Gastroesophageal sphincter (tissue), 4 donors: ENCODE measurements at places on chromosomes 13 and 19. TPM values are rescaled to one million over a fixed set of nuclear protein-coding genes. Genes with fewer than 3 reads are reported as not detected.

- no peak for ATAC-seq
Observed at GRCh38 chr19:3593156-3593555, 7.9 kb downstream of the GIPC3 start.

GRCh38 chr19:33054623-33055022, 10.1 kb downstream of the RHPN2 start:
- ATAC-seq, result no peak

DNA sequence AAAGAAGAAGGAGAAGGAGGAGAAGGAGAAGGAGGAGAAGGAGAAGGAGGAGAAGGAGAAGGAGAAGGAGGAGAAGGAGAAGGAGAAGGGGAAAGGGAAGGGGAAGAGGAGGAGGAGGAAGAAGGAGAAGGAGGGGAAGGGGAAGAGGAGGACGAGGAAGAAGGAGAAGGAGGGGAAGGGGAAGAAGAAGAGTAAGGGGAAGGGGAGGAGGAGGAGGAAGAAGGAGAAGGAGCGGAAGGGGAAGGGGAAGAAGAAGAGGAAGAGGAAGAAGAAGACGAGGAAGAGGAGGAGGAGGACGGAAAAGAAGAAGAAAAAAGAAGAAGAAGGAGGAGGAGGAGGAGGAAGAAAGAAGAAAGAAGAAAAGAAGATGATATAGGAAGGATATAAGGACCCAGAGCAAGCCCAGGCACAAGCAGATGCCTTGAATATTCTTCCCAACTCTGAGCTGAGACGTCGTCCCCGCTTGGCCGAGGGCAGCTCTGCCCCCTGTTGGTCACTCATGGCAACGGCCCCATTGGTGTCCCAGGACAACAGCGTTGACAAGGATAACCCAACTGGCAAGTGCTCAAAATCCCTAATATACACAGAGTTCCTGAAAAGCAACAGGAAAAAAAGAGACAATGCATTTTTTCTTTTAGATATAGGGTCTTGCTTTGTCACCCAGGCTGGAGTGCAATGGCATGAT, 30.6 kb upstream of the IGSF23 start:
- ATAC-seq, result no peak

The LRFN3 gene
- 7.7 TPM for total RNA-seq

DNA sequence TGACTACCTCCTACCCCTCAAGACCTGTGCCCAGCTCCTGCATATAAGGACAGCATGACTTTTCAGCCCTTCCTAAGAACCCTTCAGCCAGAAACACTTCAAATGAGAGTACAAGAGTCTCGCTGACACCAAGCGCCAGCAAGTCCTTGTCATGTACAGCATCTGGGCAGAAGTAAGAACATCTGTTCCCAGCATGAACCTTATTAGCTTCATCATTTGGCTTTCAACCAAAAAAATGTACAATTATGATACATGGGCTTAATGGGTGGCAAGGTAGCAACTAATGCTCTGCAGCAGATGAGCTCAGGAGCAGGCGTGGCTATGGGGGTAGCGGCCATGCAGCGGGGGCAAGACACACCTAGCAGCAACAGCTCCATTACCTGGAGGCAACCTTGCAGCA, 487.6 kb downstream of the COG6 start:
- no peak for ATAC-seq

DNA sequence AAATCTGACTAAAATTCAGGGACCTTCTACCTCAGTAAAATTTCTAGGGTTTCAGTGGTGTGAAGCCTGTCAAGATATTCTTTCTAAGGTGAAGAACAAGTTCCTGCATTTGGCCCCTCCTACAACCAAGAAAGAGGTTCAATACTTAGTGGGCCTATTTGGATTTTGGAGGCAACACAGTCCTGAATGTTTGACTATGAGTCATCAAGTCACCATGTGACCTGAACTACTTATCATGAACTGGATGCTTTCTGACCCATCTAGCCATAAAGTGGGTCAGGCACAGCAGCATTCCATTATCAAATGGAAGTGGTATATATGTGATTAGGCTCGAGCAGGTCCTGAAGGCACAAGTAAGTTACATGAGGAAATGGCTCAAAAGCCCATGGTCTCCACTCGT, 163.0 kb upstream of the IRS2 start:
- ATAC-seq, result no peak

DNA sequence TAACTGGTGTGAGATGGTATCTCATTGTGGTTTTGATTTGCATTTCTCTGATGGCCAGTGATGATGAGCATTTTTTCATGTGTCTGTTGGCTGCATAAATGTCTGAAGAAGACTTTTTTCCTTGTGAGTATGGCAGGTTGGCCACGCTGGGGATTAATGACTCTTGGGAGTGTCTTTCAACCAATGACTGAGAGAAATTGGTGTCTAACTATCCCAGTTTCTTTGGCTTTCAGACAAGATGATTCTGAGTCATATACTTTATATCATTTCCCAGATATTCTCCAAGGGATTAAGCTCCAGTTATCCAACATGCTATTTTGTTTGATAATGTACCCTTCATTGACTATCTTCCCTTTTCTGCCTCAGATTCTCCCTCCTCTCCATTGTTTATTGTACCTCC, 35.5 kb upstream of the CSNK1A1L start:
- ATAC-seq, result no peak

DNA sequence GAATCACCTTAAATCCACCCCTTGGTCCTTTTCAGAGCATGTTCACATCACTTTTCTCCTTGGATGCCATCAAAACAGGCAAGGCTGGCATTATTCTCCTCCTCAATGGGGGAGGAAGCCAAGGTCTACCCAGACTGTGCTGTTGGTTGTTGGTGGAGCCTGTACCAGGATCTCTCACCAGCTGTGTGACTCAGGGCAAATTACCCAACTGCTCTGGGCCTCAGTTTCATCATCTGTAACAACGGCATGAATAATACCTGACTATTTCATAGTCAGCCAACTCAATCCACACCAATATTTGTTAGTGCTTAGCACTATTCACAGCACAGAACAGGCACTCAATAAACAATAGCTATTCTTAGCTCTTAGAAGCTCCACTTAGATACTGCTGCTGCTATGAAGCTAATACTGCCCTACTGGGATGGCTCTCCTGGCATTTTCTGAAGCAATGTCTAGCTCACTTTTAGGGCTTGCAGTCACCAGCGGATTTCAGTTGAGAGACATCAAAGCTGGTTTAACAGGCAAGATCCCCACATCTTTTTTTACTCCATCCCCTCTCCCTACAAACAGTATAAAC, 116.9 kb downstream of the CCNA1 start:
- no peak for ATAC-seq

The HCN2 gene
- 0.16 TPM for total RNA-seq

GRCh38 chr13:42355491-42356183, 83.7 kb downstream of the AKAP11 start:
- no peak for ATAC-seq

- ATAC-seq, result peak; percentile 14
Observed at GRCh38 chr13:110262508-110263291, 44.3 kb downstream of the COL4A1 start.

DNA sequence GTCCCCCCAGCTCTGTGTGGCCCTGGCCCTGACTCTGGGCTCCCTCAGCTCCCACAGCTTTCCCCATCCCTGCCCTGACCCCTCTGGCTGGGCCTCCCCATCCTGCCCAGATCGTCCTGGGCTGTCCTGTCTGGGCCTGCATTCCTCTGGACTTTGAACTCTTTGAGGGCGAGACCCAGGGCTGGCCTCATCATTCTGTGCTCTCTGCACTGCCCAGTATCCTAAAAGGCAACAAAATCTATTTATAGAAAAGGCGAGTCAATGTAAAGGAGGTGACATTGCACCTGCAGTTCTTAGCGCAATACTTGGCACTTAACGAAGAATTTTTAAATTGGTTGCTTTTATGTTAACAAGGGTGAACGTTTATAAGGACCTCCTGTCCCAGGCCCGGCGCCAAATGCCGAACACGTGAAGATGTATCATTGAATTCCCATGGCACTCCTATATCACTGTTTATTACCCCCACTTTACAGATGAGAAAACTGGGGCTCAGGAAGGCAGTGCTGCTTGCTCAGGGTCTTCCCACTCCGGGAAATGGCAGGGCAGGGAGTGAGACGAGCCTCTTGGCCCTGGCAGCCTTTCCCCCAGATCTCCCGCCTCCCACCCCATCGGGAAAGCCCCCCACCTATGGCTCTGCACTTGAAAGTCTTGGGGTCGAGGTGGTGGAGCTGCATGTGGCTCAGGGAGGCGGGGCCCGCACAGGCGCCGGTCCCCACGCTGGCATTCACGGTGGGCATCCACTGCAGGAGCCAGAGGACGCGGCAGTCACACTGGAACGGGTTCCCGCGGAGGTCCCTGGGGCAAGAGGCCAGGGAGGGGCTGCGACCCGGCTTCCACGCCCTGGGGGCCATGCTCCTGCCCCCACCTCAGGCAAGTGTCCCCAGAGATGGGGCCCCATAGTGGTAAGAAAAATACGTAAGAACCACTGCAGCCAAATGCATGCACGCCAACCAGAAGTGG, 3.8 kb downstream of the LGI4 start:
- ATAC-seq, result no peak

DNA sequence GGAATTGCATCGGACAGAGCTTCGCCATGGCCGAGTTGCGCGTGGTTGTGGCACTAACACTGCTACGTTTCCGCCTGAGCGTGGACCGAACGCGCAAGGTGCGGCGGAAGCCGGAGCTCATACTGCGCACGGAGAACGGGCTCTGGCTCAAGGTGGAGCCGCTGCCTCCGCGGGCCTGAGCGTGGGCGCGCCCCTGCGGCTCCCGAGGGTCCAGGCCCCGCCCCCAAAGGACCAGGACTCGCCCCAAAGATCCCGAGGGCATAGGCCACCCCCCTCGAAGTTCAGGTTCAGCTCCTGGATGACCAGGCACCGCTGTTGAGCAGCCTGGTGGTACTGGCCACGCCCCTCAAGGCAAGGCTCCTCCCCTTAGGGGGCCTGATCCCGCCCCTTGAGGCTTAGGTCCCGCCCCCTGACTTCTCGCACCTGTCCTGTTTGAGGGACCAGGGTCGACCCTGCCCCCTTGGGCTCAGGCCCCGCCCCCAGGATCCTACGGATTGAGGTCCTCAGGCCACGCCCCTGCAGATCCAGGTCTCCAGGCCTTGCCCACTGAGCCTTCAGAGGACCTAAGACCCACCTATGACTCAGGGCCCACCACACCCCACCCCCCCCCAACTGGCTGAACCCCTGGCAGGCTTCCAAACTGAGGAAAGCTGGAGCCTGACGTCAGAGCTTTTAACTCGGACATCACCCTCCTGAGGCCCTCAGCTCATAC, 43.1 kb downstream of the CYP4F22 start:
- ATAC-seq, result no peak

DNA sequence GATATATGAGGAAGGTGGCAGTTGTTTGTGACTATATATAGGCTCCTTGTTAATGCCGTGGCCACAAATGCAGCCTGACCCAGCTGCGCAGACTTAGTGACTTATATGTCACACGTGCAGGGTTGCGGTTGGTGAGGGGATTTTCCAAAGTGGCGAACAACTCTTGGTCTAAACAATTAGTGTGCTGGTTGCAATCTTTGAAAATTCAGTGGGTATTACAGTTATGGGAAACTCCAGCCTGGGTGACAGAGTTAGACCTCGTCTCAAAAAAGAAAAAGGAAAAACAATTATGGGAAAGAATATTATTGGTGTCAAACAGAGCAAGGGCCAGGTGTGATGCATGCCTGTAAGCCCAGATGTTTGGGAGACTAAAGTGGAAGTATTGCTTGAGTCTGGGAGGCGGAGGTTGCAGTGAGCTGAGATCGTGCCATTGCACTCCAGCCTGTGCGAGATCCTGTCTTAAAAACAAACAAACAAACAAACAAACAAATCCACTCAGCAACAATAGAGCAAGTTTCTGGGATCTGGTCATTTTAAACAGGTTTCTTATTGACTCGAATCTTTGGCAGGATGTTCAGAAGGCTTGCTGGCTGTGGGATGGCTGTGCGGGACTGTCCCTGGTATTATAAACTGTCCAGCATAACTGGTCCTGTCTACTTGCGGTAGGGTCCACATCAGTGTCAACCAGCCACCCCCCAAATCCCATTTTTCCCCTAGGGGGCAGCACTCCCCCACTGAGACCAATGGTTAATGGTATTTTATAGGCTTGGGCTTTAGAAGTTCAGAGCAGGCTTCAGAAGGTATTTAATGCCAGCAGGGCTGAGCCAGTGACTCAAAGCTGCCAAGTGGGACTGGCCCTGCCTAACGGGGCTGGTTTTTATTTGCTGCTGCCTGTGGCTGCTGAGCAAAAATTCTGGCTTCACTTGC, 15.4 kb downstream of the RELB start:
- peak; percentile 74 for ATAC-seq

- no peak for ATAC-seq
Observed at GRCh38 chr19:53183146-53183764, 9.9 kb downstream of the ZNF665 start.

GRCh38 chr13:70125693-70126092, 17.4 kb upstream of the KLHL1 start:
- no peak for ATAC-seq

The WDR87 gene
- total RNA-seq, result not detected

The MEX3D gene
- total RNA-seq, result 24.4 TPM
